Sigmoid colon (tissue), 7 donors: ENCODE measurements at places on chromosomes 4 and X. TPM values are rescaled to one million over a fixed set of nuclear protein-coding genes. Genes with fewer than 3 reads are reported as not detected.

Gene CXCL5
- total RNA-seq = not detected

Gene MTMR1
- total RNA-seq = 27.0 TPM

Gene AFAP1
- 38.2 TPM for total RNA-seq

Gene CTPS2
- 15.0 TPM for total RNA-seq

Gene PHEX
- total RNA-seq = 0.81 TPM

Gene GPR119
- not detected for total RNA-seq

Gene NLRP2B
- total RNA-seq = 0.16 TPM

Gene TMEM271
- 0.36 TPM for total RNA-seq

Gene SMR3B
- not detected for total RNA-seq

Gene TMEM255A
- 4.6 TPM for total RNA-seq

Gene POU3F4
- 0.33 TPM for total RNA-seq

Gene NHS
- total RNA-seq = 10.7 TPM

Gene CNGA1
- not detected for total RNA-seq

Gene PDLIM3
- 907 TPM for total RNA-seq

Gene RPA4
- 3.9 TPM for total RNA-seq

Gene NEK1
- total RNA-seq = 17.5 TPM

Gene MTTP
- 5.1 TPM for total RNA-seq

Gene SOWAHB
- under 0.01 TPM for total RNA-seq

Gene DMRTC1
- not detected for total RNA-seq

Gene FGA
- not detected for total RNA-seq

Gene UCHL1
- 160 TPM for total RNA-seq

Gene LONRF3
- 15.3 TPM for total RNA-seq

Gene NMU
- not detected for total RNA-seq

Gene ZFP92
- total RNA-seq = 2.1 TPM

Gene SERPINA7
- total RNA-seq = not detected

Gene ARHGAP4
- total RNA-seq = 14.3 TPM

Gene CTAG2
- not detected for total RNA-seq

Gene INTU
- total RNA-seq = 9.6 TPM

Gene SLC6A14
- total RNA-seq = not detected

Gene HERC5
- total RNA-seq = 7.5 TPM

Gene SPIN2A
- total RNA-seq = not detected

Gene OPHN1
- 11.1 TPM for total RNA-seq

Gene RAB40AL
- total RNA-seq = 3.0 TPM

Gene FATE1
- not detected for total RNA-seq

Gene YY2
- 2.1 TPM for total RNA-seq

Gene TKTL1
- not detected for total RNA-seq

Gene HSD17B13
- total RNA-seq = 0.27 TPM

Gene TMEM31
- total RNA-seq = not detected

Gene AR
- 7.8 TPM for total RNA-seq

Gene XAGE3
- total RNA-seq = not detected

Gene MAGEB2
- total RNA-seq = not detected

Gene WWC2
- total RNA-seq = 31.7 TPM

Gene TBX22
- not detected for total RNA-seq

Gene MAGEA3
- total RNA-seq = not detected

Gene MID1
- 62.0 TPM for total RNA-seq

Gene NUDT11
- total RNA-seq = 6.1 TPM

Gene PPP4R3C
- not detected for total RNA-seq

Gene AREG
- 12.5 TPM for total RNA-seq

Gene MSX1
- 1.9 TPM for total RNA-seq

Gene FOXR2
- total RNA-seq = not detected

Gene NLGN3
- total RNA-seq = 2.9 TPM

Gene SPATA4
- not detected for total RNA-seq

Gene RNF150
- total RNA-seq = 61.8 TPM
